Dorsolateral prefrontal cortex (tissue), 122 donors: ENCODE measurements at places on chromosomes 6 and 20. TPM values are rescaled to one million over a fixed set of nuclear protein-coding genes. Genes with fewer than 3 reads are reported as not detected.

FAM209B gene
- total RNA-seq = not detected

OR12D3 gene
- not detected for total RNA-seq

MTFR2 gene
- total RNA-seq = not detected

LY86 gene
- 3.5 TPM for total RNA-seq

PSMF1 gene
- 115 TPM for total RNA-seq

TOMM34 gene
- total RNA-seq = 29.5 TPM

PHACTR3 gene
- 112 TPM for total RNA-seq

SPDEF gene
- total RNA-seq = 1.6 TPM

ATAT1 gene
- 35.4 TPM for total RNA-seq

CAP2 gene
- total RNA-seq = 197 TPM
